ENCODE measurements at places on chromosomes 3 and 15.

DNA sequence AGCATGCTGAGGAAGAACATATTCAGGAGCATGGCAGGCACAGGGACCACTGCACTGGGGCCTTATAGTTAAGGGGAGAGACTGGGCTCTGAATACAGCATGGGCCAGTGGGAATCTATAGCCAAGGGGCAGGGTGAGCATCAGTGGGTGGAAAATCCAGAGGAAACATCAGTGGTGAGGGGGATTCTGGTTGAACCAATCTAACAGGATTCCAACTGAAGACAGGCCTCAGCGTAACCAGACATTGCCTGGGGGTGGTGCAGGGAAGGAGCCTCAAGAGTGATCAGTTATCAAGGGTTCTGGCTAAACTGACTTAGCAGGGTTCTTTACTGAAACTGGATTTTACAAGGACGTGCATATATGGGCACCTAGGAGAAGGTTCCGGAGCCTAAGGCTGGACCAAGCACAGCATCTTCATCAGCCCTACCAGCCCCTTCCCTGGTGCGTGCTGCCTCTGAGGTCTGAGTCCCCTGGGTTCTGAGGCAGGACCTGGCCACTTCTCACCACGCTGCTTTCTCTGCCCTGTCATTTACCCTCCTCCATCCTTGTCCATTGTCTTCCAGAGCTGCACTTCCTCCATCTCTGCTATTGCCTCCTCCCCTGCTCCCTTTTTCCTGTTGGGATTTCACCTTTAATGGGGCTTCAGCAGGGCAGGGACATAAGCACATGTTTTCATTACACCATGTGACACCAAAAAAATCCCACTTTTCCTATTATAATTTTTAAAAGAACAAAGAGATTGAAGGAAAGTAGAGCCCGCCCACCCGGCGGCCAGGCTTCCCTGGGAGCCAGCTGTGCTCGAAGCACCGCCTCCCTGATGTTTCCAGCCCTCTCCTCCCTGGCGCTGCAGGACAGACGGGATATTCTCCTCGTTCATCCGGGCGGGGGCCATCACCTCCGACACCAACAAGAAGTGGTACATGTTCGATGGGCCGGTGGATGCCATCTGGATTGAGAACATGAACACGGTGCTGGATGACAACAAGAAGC, 52.1 kb downstream of the DNAH1 start:
- DNase-seq = no peak

- DNase-seq = no peak
Measured at GRCh38 chr3:20537234-20537633, 351.2 kb upstream of the SGO1 start.

- DNase-seq = no peak
Measured at GRCh38 chr15:42665827-42666226, 71.1 kb downstream of the CDAN1 start.

DNA sequence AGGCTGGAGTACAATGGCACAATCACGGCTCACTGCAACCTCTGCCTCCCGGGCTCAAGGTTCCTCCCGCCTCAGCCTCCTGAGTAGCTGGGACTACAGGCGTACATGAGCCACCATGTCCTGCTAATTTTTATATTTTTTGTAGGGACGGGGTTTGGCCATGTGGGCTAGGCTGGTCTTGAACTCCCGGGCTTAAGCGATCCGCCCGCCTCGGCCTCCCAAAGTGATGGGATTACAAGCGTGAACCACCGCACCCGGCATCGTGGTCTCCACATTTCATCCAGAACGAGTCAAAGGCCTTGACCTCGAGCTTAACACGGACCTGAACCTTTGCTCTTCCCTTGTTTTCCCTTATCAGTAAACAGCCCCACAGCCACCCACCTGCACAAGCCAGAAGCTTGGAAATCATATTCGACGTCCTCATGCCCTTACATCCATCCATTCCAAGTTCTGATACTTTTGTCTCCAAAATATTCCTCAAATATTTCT, 1.4 kb upstream of the PTPN23 start:
- DNase-seq = no peak

DNA sequence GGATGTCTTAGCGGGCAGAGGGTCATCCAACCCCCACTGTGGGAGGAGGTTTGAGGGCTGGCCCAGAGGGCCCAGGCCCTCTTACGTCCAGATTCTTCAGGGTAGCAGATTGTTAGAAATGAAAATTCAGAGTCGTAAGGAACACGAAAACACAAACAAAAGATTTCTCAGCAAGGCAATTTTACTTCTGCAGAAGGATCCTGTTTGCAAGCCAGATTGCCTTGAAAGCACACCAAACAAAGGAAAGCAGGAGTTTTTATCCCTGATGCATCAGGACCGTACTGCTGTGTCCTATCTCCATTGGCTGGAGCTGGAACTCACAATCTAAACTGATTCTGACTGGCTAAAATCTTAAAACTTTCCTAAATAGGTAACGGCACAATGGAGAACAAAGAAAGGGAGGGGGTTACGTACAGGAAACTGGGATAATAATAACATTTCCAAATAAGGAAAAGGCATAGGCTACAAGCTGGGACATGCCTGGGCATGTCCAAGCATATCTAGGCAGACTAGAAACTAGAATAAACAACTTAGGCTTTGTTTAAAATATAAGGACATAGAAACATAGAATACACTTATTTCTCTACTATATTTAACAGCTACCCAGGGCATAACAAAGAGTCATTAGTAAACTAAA, 97.3 kb upstream of the C2CD4B start:
- no peak for DNase-seq

- no peak for DNase-seq
Measured at GRCh38 chr3:58358092-58358491, 25.4 kb downstream of the PXK start.

- DNase-seq = peak; percentile 68
Measured at GRCh38 chr3:141412087-141412935, 44.0 kb downstream of the ZBTB38 start.

GRCh38 chr3:98003306-98003969, 31.2 kb upstream of the RIOX2 start:
- DNase-seq = peak; percentile 4

DNA sequence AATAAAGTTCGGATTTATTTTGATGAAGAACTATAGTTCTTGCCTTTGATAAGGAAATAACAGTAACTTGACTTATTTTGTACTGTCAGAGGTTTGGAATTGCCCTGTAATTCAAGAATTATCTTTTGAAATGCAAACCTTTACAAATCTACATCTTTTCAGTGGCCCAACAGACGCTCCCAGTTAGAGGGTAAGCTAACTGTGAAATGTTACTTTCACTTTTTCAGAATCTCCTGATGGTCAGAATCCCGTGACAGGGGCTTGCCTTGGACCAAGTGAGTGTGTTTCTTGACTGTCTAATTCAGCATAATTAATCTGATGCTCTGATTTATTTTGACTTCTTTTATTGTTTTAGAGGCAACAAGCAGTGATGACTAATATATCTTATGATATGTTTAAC, 262.5 kb downstream of the PLOD2 start:
- DNase-seq = no peak

- no peak for DNase-seq
Measured at GRCh38 chr3:39158148-39158715, 4.8 kb upstream of the CSRNP1 start.

DNA sequence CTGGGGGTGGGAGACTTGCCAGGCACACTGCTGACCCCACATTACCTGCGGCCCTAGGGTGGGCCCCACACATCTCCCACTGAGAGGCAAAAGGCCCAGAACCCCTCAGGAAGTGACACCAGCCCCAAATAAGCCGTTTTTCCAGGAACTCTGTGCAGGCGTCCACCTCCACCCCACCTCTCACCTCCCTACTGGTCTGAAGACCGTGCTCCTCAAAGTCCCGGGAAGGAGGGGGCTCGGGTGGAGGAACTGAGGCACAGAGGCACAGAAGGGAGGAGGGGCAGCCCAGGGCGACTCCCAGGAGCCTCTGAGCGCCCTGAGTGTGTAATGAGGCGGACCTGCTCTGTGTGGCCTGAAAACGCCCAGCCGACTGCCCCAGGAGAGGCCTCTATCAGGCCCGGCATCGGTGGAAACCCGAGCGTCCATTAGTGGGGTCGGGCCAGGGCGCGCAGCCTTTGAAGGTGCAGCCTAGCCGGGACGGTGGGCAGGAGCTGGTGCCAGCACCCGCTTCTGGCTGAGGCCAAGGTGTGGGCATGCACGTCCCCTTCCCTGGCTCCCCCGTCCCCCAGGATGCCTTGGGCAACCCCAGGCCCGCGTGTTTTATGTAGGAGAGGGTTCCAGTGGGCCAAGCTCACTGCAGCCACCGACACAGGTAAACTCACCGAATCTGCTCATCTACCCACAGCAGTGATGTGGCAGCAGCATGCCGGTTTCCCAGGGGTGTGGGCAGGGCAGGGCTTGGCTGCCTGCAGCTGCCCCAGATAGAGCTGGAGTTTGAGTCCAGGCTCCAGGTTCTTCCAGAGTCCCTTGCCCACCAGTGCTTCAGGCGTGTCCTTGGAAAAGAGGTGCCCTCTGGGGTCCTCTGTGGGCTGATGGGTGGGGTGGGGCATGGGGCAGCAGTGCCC, 55.8 kb downstream of the DNAJB8 start:
- DNase-seq = no peak

- DNase-seq = no peak
Measured at GRCh38 chr3:50266836-50267235, 2.1 kb upstream of the SEMA3B start.

GRCh38 chr15:29090617-29091466, 178.8 kb downstream of the NSMCE3 start:
- peak; percentile 29 for DNase-seq

DNA sequence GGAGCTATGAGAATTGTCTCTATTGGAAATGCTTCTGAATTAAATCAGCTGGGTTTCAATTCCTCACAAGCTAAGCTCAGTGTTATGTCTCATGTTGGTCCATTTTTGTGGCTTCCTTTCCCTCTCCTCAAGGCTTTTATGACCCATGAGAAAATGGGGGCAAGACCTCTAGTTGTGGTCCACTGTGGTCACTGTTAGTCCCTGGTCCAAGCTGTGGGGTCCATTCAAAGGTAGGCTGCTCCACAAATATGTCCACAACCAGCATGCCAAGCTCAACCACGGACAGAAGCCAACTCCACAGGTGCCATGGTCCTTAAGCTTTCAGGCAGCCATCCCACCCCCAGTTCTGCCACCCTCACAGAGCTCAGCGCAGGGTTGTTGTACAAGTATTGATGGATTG, 14.9 kb upstream of the TPM1 start:
- DNase-seq = no peak

DNA sequence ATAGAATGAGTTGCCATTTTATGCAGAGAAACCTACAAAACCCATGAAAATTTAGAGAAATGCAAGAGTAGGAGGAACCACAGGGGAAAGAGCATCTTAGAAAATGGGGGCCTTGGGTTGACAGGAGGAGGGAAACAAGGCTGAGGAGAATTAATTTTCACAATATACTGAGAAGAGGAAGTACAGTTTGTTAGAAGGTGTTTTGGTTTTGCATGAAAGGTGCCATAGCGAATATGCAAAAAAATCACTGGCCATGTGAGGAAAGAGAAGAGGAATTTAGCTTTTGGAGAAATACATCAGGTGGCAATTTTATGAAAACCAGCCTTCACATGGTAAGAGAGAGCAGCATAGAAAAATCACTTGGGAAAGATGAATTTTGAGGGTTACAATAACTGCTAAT, 413.9 kb upstream of the C2CD4B start:
- no peak for DNase-seq

GRCh38 chr3:13032206-13032605, 41.0 kb downstream of the IQSEC1 start:
- no peak for DNase-seq

DNA sequence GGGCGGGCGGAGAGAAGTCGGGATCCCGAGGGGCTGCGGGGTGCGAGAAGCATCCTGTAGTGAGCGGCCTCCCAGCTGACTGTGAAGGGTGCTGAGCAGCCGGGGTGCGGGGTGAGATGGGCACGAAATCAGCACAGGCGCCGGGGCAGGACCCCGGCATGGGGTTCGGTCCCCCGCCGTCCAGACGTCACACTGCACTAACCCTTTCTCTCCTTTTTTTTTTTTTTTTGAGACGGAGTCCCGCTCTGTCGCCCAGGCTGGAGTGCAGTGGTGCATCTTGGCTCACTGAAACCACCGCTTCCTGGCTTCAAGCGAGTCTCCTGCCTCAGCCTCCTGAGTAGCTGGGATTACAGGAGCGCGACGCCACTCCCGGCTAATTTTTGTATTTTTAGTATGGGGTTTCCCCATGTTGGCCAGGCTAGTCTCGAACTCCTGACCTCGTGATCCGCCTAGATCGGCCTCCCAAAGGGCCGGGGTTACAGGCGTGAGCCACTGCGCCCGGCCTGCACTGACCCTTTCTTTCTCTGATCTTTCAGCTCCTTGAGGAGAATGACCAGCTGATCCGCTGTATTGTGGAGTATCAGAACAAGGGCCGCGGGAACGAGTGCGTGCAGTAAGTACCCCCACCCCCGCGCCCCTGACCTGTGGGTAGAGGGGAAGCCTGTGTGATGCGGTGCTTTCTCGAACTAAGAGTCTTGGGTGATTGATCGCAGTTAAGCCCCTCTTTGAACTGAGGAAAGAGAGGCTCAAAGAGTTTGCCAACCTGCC, 513 bp downstream of the SS18L2 start:
- DNase-seq = no peak

- peak; percentile 71 for DNase-seq
Measured at GRCh38 chr3:71702131-71703024, 22.8 kb downstream of the EIF4E3 start.

GRCh38 chr3:195752546-195753331, 32.0 kb downstream of the MUC20 start:
- DNase-seq = no peak

- DNase-seq = no peak
Measured at GRCh38 chr3:170128977-170129431, 52.5 kb downstream of the PHC3 start.

- no peak for DNase-seq
Measured at GRCh38 chr3:14503033-14503705, 37.0 kb downstream of the GRIP2 start.

DNA sequence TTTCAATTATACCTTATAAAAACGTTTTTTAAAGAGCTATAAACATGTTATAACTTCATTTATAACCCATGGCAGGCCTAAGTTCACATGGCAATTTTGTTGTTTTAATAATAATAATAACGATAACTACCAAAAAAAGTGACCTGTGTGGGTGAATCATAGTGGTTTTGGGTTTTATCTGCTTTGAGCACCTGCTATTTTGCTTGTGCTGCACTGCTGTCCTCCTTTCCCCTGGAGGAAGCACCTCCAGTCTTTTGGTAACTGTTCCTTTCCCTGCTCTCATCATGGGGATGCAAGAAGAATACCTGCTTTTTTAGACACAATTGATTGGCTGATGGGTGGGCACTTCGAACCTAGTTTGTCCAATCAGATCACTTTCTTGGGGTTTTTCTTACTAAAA, 388.0 kb upstream of the TBL1XR1 start:
- DNase-seq = no peak

DNA sequence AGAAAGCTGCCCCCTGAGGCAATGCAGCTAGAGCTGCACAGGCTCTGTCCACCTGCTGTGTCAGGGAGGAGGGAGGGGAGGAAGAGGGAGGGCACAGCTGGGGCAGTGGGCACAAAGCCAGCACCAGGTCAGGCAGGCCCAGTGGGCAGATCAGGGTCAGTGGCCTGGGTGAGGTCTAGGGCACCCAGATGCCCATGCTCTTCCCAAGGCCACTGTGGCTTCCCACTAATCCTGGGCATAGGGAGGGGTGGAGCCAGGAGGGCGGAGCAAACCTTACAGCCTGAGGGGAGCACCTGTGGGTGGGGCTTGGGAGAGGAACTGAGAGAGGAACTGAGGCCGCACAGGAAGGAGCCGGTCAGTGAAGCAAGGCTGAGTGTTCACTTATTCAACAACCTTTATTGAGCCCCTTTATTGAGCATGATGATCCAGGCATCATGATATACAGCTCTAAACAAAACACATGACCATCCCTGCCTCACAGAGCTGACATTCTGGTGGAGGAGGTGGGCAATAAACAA, 55.0 kb downstream of the RHCG start:
- no peak for DNase-seq

GRCh38 chr15:49196856-49197255, 26.8 kb downstream of the GALK2 start:
- no peak for DNase-seq

GRCh38 chr3:190375246-190375645, 12.7 kb upstream of the CLDN16 start:
- no peak for DNase-seq
